ENCODE measurements at places on chromosomes 12 and 14.

GRCh38 chr14:67360470-67361206 lies 510 bp downstream of the EIF2S1 start:
- no peak for DNase-seq

GRCh38 chr12:115998794-115999478 lies 278.6 kb downstream of the MED13L start:
- DNase-seq, result no peak

DNA sequence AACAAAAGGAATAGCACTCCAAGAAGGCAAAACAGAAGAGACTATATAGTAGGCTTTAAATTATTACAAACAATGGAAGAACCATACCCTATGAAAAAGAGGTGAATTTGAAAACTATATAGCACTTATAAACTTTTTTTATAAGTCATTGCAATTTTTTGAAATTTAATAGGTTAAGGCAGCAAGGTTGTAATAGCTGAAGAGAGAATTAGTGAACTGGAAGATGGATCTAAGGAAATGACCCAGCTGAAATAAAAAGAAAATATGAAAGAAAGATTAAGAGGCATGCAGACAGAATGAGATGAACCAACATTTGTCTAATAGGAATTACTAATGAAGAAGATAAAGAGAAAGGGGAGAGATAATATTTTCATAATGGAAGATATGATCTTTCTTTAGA lies 9.8 kb downstream of the TESC start:
- no peak for DNase-seq

GRCh38 chr12:102182635-102183034 lies 15.0 kb downstream of the PMCH start:
- DNase-seq, result no peak

DNA sequence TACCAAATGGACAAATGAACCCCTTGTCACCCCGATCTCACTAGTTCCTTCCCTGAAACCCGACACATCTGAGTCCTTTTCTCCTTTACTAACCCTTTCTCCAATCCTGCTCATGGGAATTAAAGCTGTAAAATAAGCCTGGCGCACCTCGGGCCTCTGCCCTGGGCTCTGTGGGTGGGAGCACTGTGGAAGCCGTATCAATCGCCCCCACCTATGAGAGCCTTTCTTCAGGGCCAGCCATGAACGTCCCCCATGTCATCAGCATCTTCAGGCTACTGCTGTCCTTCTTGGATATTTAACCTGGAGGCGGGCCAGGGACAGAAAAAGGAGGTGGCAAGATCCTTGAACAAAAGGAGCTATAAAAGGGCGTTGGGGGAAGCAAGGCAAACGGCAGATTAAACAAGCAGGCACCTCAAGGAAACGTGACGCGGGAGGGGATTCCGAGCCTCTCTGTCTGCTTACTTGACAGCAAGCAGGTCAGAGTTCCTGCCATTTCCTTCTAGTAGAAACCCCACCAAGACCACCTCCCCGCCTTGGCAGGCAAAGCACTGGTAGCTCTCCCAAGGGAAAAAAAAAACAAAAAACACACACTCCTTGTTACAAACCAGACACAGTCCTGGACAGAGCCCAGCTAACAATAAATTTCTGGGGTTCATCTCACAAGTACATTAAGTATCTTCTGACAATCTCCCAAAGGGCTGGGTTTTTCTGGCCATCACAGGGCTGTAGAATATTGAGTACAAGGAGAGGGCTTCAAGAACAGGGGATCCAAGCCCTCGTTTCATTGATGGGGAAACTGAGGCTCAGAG lies 62.9 kb downstream of the DPF3 start:
- DNase-seq, result no peak

GRCh38 chr12:50174971-50175715 lies 8.0 kb upstream of the CERS5 start:
- DNase-seq, result no peak

DNA sequence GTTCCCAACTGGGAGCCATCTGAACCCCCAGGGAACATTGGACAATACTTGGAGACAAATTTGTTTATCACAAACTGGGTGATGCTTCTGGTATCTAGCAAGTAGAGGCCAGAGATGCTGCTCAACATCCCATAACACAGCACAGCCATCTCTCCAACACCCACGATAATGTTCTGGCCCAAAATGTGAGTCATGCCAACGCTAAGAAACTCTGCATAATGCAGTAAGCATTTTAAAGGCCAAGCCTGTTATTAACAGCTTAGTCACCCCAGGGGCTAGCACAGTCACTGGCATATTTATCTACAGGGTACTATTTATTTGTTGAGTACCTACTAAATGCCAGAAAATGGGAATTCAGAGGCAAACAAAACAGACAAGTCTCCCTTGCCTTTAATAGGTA lies 873.1 kb upstream of the TMEM132C start:
- DNase-seq, result no peak

DNA sequence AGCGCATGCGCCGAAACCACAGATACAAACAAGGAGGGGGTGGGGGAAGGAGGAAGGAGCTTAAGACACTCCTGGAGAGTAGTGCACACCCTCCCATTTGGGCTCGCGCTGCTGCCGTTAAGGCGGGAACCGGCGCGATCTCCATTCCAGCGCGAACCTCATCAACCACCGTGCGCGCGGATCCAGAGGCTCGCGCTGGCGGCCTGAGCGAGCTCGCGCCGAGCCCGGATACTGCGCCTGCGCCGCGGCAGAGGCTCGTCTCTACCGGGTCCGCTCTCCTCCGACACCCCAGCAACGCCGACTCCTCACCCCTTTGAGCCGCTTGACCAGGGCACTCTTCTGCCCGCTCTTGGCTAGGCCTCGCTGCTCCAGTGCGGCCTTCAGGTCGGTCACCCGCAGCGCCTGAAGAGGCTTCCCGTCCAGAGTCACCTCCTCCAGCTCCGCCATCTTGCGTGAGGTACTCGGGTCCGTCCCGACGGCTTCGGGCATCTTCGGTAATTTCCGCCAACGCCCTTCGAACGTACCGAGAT lies at the start of gene ACIN1:
Gene ACIN1 (minus strand): TSS at position 471 of the 530 bp plus-strand sequence. CDS start 24 bp downstream, at position 447.
- DNase-seq, result no peak

DNA sequence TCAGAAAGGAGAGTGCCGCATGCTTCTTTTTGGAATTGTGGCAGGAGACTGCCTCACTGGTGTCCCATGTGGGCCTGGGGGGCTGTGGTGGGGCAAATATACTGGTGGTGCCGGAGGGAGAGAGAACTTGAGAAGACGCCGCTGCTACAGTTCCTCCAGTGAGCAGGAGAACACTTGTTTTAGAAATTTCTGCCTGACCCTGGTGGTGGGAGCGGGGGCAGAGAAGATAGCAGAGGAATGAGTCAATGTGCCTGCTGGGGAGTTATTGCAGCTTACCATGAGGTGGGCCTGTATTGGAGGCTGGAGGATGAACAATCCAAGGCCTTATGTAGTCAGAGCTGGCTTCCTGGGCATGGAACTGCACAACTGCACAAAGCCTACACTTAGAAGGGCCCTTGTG lies 211.8 kb downstream of the SNAPC1 start:
- DNase-seq, result no peak

GRCh38 chr12:118541934-118542333 lies 165.6 kb downstream of the SUDS3 start:
- no peak for DNase-seq

DNA sequence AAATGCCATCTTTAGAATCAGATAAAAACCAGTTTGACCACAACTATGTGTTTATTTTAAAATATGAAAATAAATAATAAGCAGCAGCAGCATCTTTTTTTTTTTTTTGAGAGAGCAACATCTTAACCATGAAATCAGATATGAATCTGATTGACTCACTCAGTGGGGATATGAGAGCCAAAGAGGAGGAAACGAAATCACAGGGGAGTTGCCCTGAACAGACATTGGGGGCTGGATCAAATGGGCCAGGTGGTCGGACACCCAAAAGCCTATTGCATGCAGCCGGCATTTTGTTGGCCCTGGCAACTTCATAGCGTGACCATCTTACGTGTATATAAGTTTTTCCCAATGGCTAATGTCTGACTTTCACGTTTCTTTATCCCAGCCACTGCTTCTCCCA lies 321.1 kb downstream of the NPAS3 start:
- no peak for DNase-seq

GRCh38 chr14:63952053-63952932 lies 99.5 kb downstream of the SYNE2 start:
- no peak for DNase-seq

GRCh38 chr14:20905676-20906075 lies 14.5 kb downstream of the RNASE3 start:
- no peak for DNase-seq

DNA sequence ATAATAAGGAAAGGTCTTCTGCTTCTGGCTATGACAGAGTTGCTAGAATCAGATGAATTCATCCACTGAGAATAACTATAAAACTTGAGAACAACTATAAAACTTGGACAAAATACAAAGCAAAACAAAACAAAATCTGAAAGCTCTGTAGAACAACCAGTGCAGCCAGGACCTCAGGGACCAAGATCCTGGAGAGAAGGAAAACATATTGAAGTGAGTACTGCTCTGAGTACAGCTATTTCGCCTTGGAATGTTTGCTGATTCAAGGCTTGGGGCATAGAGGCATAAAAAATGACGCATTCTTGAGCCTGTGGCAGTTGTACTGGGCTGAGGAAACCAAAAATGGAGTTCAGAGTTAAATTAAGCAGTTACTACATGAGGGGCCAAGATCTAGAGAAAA lies 21.7 kb downstream of the FOXA1 start:
- DNase-seq, result no peak

- DNase-seq, result no peak
Observed at GRCh38 chr14:78608998-78609787, 439.0 kb downstream of the NRXN3 start.

- DNase-seq, result no peak
Observed at GRCh38 chr14:95157048-95157326, 342 bp downstream of the DICER1 start.

GRCh38 chr12:19978193-19978592 lies 390.1 kb upstream of the PDE3A start:
- DNase-seq, result no peak

DNA sequence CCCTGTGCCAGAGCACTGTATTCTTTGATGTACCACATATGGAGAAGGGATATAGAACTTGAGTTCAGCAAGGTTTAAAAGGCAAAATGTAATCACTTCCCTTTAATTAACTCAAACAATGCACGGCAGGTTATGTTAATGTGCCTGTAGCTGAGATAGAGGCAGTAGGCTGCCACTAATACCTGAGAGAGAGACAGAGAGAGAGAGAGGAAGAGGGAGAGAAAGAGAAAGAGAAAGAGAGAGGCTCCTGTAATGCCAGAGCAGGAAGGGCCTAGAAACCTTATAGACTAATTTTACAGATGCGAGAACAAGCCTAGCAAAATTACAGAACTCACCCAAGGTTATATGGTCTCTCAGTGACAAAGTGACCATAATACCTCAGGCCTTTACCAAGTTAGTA lies 679.8 kb downstream of the NRXN3 start:
- no peak for DNase-seq

DNA sequence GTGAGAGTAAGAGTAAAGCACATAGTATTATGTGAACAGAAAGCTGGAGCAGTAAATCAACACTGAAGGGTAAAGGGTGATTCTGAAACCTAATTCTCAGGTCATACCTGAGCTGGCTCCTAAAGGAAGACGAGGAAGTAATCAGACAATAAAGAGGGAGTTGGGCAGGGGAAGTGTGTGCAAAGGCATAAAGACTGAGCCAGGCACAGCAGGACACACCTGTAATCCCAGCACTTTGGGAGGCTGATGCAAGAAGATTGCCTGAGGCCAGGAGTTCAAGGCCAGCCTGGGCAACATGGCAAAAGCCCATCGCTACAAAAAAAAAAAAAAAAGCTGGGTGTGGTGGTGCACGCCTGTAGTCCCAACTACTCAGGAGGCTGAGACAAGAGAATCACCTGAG lies 9.6 kb downstream of the ARF3 start:
- DNase-seq, result no peak

DNA sequence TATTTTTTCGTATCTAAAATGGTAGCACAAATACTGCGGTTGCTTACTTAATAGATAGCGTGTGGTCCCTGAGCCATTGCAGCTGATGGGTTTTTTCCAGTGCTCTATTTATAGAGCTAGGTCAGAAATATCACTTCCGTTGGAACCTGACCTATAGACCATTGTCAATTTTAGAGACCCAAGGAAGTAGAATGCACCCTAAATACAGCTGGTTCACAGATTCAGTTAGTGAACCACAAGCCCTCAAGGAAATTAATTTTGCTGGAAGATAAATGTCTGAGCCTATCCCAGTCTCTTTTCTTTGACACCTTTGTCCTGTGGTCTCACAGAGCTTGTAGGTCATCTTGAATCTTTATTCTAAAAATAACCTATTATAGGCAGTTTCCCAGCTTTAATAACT lies 391.0 kb downstream of the ZFP36L1 start:
- no peak for DNase-seq

- DNase-seq, result no peak
Observed at GRCh38 chr12:51622564-51622963, 31.5 kb downstream of the SCN8A start.

DNA sequence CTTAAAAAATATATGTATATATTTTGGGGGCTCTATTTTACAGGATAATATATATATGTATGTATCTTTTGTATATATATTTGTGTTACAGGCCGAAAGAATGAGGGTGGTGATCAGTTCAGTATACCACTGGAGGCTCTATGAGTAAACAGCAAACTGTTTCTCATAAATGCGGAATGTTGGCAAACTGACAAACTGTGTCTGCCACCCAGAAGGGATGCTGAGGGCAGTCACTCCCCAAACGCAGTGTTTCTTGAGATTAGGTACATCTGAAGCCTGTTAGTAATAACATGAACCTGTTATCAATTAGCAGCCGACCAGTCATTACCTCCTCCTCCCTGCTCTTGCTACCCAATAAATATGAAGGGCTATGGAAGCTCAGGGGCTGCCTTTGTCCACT lies 20.8 kb downstream of the TNFAIP2 start:
- no peak for DNase-seq

- DNase-seq, result no peak
Observed at GRCh38 chr14:88023658-88024187, 18.8 kb downstream of the GPR65 start.

DNA sequence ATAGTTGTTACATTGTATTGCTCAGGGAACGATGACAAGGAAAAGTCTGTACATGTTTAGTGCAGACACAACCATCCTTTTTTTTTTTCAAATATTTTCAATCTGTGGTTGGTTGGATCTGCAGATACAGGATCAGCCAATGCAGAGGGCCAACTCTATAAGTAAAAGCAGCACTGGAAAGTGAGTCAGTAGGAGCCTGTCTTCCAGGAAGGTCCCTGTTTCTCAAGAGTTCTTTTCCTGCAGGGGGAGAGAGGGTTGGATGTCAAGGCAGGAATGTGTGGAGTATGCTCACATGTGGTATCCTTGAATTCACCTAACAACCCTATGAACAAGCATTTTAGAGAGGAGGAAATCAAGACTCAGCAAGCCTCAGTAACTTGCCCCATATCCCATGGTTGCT lies 409.1 kb downstream of the NPAS3 start:
- DNase-seq, result no peak

Measured in NCI-H510A (cell line).